ENCODE measurements at places on chromosomes 7 and 10. TPM values are rescaled to one million over a fixed set of nuclear protein-coding genes. Genes with fewer than 3 reads are reported as not detected.

The FEZF1 gene
- not detected for total RNA-seq

The TCAF2 gene
- 3.8 TPM for total RNA-seq

The ZNF248 gene
- total RNA-seq: 7.4 TPM

The ARID5B gene
- total RNA-seq: 7.6 TPM

The CPA1 gene
- total RNA-seq: not detected

Data from dermis lymphatic vessel endothelial cell (primary cell).